ENCODE measurements at places on chromosomes 2 and 18. TPM values are rescaled to one million over a fixed set of nuclear protein-coding genes. Genes with fewer than 3 reads are reported as not detected.

CRYBA2 gene
- 4.1 TPM for total RNA-seq

GPAT2 gene
- 5.3 TPM for total RNA-seq

SP5 gene
- 1.7 TPM for total RNA-seq

TGFA gene
- 30.5 TPM for total RNA-seq

PRKAG3 gene
- total RNA-seq: not detected

INPP5D gene
- total RNA-seq: 10.6 TPM

PSTPIP2 gene
- 7.4 TPM for total RNA-seq

PLCD4 gene
- 3.8 TPM for total RNA-seq

SCTR gene
- total RNA-seq: 0.45 TPM

RND3 gene
- 77.8 TPM for total RNA-seq

CXCR1 gene
- not detected for total RNA-seq

CCDC195 gene
- total RNA-seq: not detected

POTEJ gene
- total RNA-seq: 0.15 TPM

THADA gene
- 20.3 TPM for total RNA-seq

SRD5A2 gene
- not detected for total RNA-seq

ANKRD36 gene
- 14.7 TPM for total RNA-seq

RBM44 gene
- 0.34 TPM for total RNA-seq

FBXO48 gene
- total RNA-seq: 1.5 TPM

VWA3B gene
- total RNA-seq: 3.9 TPM

GPR75 gene
- total RNA-seq: 1.2 TPM

TMEM37 gene
- 71.8 TPM for total RNA-seq

ECEL1 gene
- not detected for total RNA-seq

XIRP2 gene
- not detected for total RNA-seq

ABCB11 gene
- 4.1 TPM for total RNA-seq

IL1R2 gene
- total RNA-seq: 77.7 TPM

CKAP2L gene
- total RNA-seq: 1.4 TPM

VAMP5 gene
- 20.1 TPM for total RNA-seq

FTCDNL1 gene
- total RNA-seq: 2.0 TPM

PARD6G gene
- 2.7 TPM for total RNA-seq

TOGARAM2 gene
- total RNA-seq: 0.64 TPM

UGT1A10 gene
- total RNA-seq: 112 TPM

ST6GAL2 gene
- 1.8 TPM for total RNA-seq

SKA1 gene
- total RNA-seq: 1.0 TPM

ADAM23 gene
- total RNA-seq: 0.79 TPM
